GM04503 (cell line): ENCODE measurements at places on chromosomes 12 and 14.

GRCh38 chr14:100865682-100866591 lies 37.6 kb downstream of the RTL1 start:
- DNase-seq, result no peak

DNA sequence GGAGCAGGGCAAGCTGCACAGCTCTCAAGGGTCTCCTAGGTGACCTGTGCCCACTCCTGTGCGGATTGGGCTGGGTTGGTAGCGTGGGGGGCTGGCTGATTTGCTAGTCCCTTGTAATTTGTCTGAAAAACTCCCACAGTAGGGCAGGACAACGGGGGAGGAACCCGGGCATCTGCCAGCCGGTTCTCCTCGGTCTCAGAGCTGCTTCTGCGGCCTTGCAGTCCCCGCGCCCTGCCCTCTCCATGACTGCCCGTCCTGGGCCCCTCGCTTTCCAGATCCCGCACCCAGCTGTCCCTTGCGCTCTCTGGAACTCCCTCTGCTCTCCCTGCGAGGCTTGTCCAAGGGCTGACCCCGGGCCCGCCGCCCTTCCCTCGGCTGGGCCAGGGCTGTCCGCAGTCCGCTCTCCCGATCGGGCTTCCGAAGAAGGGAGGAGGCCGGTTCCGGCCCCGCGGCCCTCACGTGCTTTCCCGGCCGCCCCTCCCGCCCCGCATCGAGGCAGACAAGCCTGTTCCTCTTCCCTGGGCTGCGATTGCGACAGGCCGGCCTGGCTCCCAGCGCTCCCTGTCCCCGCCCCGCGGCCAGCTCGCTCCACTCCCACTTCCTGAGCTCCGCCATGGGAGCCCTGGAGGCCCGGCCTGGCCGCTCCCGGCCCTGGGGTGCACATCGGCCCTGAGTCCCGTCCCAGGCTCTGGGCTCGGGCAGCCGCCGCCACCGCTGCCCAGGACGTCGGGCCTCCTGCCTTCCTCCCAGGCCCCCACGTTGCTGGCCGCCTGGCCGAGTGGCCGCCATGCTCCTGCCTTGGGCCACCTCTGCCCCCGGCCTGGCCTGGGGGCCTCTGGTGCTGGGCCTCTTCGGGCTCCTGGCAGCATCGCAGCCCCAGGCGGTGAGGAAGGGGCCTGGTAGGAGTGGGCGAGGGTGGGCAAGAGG lies at the start of gene LTBR:
Gene LTBR, plus strand, starts transcription at position 591 of the 927 bp plus-strand sequence. Its CDS starts 197 bp downstream, at position 788.
- DNase-seq, result peak; percentile 75

DNA sequence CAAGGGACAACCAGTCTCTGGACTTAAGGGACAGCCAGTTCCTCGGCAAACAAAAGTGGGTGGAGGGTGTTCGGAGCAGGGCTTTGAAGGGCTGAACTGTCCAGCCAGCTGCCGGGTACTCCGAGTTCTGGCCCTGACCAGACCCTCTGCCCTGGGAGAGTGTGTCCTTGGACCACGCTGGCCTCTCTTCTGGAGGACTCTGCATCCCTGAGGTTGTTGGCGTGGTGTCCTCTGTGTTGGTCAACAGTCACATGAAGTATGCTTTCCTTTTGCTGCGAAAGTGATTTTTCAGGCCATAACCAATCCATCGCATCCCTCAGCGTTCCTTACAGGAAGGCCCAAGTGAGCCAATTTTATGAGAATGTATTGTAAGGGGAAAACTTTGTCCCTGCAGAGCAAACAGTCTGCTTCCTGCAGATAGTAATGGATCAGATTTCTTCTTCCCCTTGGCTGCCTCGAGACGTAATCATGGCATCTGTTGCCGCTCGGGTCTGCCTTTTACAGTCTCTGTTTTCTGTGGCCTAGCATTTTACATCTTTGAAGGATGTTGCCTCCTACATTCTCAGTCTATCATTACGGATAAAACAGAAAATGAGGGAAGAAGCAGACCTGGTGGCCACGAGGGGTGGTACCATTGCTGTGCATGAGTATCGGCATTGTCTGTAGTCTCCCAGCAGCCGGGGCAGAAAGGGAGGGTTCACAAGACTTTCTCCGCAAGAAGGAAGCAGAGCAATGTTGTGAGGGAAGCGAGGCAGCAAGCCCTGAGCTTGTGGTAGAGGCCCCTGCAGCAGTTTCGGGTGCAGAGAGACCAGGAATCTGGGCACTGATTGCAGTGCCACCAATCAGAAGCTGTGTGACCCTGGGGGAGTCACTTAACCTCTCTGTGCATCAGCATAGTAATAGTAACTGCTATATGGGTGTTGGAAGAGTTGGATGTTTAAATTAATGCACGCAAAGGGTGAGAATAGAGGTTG lies 47.4 kb downstream of the SMIM41 start:
- no peak for DNase-seq

- DNase-seq, result no peak
Observed at GRCh38 chr12:127599436-127599835, 667.5 kb upstream of the TMEM132C start.

GRCh38 chr12:54258201-54258681 lies 21.7 kb downstream of the CBX5 start:
- DNase-seq, result no peak

GRCh38 chr14:53525608-53526007 lies 372.5 kb upstream of the DDHD1 start:
- no peak for DNase-seq

- no peak for DNase-seq
Observed at GRCh38 chr12:25084816-25085215, 110.1 kb downstream of the DNAI7 start.

DNA sequence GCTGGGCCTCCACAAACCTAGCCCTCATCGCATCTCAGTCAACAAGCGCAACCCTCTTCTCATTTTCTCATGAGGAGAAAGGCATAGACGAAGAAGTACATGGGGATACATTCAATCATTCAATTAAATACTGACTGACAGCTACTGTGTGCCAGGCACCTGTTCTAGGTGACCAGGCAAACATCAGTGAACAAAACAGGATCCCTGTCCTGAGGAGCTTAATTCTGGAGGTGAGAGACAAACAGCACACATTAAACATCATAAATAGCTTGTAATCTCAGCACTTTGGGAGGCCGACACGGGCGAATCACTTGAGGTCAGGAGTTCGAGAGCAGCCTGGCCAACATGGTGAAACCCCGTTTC lies 362 bp upstream of the ACYP1 start:
- no peak for DNase-seq

DNA sequence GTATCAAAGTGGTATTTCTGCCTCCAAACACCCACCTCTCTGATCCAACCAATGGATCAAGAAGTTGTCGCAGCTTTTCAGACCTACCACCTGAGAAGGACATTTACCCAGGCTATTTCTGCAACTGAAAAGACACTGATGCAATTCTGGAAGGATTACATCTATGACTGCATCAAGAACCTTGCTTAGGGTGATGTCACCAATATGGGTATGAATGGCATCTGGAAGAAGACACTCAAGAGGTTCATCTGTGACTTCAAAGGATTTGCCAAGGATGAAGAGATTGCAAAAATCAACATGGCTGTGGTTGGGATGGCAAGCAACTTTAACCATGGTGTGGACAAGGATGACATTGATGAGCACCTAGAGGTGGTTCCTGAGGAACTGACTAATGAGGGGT lies 154.2 kb downstream of the PCNX1 start:
- no peak for DNase-seq

DNA sequence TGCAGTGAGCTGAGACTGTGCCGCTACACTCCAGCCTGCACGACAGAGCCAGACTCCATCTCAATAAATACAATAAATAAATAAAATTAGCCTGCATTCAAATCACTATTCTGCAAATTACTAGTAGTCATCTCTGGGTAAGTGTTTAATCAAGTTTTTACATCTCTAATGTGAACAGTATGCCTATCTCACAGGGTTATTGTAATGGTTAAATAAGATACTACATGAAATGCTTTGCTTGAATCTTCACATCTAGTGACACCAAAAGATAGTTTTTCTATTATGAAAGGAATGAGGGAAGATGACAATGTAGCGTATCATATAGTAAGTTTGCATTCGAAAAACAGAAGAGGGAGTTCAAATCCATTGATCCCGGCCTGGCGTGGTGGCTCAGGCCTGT lies 2.1 kb downstream of the SRSF9 start:
- no peak for DNase-seq

DNA sequence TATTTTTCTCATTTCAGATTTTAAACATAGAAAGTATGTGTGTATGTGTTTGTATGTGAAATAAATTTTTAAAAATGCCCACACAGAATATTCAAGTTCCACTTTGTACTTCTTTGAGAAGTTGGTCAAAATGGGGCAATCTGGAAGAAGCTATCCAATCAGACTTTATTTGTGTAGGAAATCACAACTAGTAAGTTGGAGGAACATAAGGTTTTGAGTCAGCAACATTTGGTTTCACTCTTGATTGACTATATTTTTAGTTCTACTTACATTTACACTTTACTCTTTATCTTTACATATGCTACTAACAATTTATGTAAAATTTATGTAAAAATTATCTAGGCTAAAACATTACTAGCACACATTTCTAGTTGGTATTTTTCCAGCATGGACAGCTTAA lies 128.1 kb downstream of the ATXN7L3B start:
- no peak for DNase-seq

DNA sequence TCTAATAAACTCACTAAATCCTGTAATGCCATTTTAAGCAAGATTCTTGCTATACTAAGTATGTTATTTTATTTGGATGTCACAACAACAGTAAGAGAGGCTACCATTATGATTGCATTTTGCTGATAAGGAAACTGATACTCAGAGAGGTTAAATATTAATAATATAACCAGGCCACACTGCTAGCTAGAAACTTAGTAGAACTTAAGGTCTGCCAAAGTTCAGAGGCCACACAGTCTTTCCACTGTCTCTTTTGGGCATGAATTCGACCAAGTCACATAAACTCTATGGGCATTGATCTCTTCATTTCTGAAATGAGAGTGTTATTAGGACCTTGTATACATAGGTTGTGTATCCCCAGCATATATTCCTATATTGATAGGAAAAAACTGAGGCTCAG lies 147.9 kb downstream of the SYNE2 start:
- DNase-seq, result no peak

DNA sequence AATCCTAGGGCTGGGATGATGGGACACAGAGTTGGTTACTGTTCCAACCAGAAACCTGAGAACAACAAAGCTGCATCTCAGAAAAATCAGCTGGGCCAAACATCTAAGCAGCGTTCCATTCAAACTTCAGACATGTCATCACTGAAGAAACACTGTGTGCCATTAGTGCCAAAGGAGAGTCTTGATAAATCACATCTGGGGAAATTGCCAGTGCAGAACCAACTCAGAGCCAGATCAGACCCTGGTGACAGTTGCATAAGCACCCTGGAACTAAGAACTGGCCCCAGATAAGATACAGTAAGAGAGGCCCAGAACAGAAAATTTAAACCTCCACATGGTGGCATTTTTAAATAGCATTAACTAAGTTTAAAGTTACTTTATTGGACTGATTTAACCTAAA lies 482.8 kb downstream of the PRKD1 start:
- DNase-seq, result peak; percentile 9

DNA sequence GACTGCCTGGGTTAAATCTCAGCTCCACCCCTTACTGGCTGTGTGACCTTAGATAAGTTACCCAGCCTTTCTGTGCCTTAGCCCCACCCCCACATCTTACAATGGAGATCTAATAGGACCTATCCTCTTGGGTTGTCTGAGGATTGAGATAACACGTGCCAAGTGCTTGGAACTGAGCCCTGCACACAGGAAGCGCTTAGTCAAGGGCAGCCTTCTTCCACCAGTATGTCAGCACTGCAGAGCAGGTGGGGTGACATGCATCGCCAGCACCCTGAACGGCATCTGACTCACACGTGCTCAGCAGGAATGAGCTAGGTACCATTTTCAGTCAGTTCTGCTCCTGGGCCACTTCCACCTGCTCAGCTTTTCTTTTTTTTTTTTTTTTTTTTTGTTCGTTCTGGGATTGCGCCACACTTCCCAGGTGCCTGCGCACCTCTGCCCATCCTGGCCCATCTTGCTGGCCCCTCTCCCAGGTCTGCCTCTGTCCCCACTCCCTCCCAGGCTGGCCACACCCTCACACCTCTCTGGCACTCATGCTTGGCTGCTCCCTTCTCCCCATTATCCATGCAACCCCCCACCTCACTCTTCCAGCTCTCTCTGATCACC lies 19.6 kb downstream of the LGMN start:
- DNase-seq, result no peak

DNA sequence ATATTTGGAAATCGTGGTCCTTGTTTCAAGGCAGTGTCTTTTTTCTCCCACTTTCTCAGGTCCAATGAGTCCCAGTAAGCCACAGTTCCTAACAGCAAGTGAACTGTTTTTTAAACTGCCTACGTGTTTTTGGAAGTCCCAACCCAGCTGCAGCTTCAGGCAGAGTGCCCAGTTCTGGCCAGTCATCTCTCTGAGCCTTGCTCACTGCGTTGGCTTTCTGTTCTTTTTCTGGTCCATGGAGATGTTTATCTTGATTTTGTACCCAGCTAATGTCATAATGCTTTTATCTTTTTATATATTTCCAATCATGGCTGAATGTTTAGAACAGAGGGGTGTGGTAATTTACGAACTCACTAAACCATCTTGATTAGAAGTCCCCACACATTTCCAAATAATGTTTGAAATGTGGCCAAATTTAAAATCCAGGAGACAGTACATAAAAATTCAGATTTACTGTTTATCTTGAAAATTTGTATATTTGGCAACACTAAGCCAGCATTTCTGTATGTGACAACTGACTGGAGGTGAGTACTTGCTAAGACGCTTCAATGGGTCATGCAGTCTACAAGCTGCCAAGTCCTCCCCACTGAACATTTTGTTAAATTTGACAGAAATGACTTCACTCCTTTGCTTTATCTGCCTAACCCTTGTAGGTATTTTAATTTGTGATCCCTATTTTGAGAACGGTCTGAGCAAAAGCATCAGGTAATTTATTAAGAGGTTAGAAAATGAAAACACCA lies 46.1 kb upstream of the OTOGL start:
- peak; percentile 71 for DNase-seq

DNA sequence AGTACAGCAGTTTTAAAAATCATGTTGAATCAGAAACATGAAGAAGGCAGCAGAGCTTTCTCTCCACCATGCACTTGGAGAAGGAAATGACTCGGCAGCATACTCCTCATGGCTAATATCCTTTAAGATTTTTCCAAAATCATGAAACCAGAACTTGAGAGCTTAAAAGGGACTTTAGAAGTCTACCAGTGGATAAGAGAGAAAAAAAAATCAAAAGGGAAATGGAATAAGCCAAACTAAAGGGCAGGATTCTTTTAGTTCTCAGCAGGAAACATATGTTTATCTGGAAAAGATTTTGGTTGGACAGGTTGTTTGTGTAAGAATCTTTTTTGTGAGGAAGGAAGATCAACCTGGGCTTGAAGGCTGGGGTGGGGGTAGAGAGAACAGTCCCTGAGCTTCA lies 111.8 kb downstream of the PRKCH start:
- DNase-seq, result no peak

DNA sequence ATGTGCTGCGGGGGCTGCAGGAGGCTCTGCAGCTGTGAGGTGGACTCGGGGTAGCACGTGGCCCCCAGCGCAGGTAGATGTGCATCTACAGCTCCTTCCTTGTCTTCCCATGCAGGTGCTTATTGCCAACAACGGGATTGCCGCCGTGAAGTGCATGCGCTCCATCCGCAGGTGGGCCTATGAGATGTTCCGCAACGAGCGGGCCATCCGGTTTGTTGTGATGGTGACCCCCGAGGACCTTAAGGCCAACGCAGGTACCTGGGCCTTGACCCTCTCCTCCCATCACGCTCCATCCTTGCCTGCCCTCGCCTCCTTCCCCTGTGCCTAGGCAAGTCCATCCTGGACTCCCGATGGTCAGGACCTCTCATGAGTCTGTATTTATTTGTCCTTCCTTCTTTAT lies 51.4 kb downstream of the ACACB start:
- DNase-seq, result no peak

GRCh38 chr12:28800129-28800528 lies 348.9 kb upstream of the FAR2 start:
- no peak for DNase-seq
